ENCODE measurements at places on chromosomes 12 and 14.

DNA sequence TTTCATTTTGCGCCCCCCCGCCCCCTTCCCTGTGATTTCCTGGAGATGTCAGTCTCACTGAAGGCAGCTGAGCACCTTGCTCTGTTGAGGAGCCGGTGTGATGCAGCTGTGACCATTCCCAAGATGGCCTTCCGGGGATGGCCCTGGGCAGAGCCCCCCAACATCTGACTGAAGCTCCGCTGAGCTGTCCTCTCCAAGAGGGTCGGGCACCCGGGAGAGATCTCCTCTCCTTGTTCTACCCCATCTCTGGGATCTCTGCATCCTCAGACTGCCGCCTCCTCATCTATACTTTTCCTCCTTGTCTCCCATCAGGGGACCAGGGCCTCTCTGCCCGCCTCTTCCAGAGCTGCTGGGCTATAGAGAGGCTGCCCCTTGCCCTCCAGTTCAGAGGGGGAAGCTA is 965 bp upstream of the SMOC1 start:
- DNase-seq, result no peak

- no peak for DNase-seq
Measured at GRCh38 chr12:127101076-127101475, 1165.9 kb upstream of the TMEM132C start.

GRCh38 chr12:85627584-85627983 is 208.6 kb downstream of the RASSF9 start:
- no peak for DNase-seq

- no peak for DNase-seq
Measured at GRCh38 chr14:51285120-51285519, 45.1 kb downstream of the TMX1 start.

DNA sequence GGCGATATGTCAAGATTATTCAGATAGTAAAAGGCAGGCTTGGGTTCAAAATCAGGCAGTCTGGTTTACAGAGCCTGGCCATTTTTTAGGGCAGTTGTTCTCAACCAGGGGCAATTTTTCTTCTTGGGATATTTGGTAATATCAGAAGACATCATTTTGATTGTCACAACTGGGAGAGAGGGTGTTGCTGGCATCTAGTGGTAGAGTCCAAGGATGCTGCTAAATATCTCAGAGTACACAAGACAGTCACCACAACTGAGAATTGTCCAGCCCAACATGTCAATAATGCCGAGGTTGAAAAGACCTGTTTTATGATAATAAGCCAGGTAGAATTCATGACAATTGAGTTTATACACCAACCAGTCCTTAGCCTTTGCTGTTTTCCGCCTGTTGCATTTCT is 733.9 kb downstream of the NRXN3 start:
- no peak for DNase-seq

DNA sequence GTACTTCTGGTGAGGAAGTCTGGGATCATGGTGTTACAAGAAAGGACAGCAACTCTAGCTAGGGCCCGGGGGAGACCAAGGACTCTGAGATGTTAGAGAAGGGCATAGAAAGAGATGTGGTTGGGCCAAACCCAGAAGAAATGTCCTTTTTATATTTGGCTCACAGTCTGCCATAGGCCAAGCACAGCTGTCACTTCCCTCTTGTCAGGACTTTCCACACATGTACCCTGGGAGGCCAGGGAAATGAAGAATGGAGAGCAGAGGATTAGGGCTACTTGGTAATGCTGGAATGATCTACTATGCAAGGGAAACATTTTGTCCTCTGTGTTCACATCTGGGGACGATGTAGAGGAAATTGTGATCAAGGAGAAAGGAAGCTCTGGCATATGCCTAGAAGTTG is 9.2 kb downstream of the MYO1A start:
- DNase-seq, result no peak

- peak; percentile 96 for DNase-seq
Measured at GRCh38 chr12:124457287-124458219, 109.9 kb downstream of the NCOR2 start.

DNA sequence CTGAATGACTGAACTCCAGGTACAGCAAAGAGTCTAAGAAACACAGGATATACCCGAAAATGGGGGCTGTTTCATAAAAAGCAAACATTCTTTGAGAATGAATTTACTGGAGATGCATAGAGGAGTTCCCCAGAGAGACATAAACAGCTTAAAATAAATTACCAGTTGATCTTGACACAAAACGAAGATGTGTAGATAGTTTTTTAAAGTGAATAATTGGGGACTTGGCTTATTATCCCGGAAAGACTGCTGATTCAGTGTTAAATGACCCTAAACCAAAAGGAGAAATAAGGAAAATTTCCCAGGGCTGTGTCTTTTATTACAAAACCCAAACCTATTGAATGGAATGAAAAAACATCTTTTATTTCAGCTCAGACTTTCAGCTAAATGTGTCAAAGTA is 1052.8 kb upstream of the TMEM132C start:
- DNase-seq, result no peak
